ENCODE measurements at places on chromosomes 4 and X.

- no peak for DNase-seq
Measured at GRCh38 chr4:5930876-5931275, 38.0 kb upstream of the CRMP1 start.

DNA sequence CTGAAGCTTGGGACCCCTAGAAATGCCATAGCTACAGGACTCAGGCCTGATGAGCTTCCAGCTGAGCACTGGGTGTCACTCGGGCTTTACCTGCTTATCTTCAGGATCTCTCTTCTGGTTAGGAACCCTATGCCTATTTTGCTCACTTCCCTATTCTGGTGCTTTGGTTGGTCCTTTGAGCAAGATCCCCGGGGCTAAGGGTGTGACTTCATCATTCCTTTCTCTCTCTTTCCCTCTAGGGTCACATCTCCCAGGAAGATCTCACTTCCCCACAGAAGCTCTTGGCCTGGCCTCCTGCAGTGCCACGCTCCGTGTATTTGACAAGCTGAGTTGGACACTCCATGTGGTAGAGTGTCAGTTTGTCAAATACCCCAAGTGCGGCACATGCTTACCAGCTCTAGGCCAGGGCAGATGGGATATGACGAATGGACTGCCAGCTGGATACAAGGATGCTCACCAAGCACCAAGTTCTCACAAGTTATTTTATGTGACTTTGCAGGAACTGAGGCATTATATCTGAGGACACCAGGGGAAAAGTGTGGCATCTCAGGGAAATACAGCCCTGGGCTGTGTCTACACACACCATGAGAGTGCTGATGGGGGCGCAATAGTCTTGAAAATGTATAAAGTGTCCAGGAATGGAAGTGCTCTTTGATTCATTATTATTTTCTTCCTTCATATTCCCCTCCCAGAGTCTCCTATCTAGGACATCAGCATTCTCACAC lies 21.1 kb downstream of the VSIG4 start:
- no peak for DNase-seq

GRCh38 chr4:92733231-92733630 lies 429.5 kb downstream of the GRID2 start:
- no peak for DNase-seq

- DNase-seq: no peak
Measured at GRCh38 chr4:156971165-156971675, 379 bp downstream of the PDGFC start.

- DNase-seq: peak; percentile 43
Measured at GRCh38 chrX:120452131-120452530, 17.0 kb downstream of the LAMP2 start.

GRCh38 chrX:155949098-155949497 lies 48.4 kb upstream of the IL9R start:
- no peak for DNase-seq

- DNase-seq: no peak
Measured at GRCh38 chr4:75834772-75835154, 67.5 kb downstream of the PPEF2 start.

All from NCI-H524 (cell line).